GM18507 (cell line): ENCODE measurements at places on chromosomes 3 and 15.

DNA sequence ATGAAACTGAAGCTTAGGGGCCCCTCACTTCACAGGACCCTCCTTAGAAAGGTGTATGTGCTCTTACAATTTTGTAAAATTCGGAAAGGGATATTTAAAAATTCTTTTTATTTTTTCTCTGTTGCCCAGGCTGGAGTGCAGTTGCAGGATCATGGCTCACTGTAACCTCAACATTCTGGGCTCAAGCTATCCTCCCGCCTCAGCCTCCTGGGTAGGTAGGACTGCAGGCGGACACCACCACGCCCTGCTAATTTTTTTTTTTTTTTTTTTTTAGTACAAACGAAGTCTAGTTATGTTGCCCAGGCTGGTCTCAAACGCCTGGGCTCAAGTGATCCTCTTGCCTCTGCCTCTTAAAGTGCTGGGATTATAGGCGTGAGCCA lies 45.1 kb upstream of the SPATA12 start:
- no peak for DNase-seq

- DNase-seq: no peak
Observed at GRCh38 chr3:158859362-158859761, 57.5 kb downstream of the MFSD1 start.

DNA sequence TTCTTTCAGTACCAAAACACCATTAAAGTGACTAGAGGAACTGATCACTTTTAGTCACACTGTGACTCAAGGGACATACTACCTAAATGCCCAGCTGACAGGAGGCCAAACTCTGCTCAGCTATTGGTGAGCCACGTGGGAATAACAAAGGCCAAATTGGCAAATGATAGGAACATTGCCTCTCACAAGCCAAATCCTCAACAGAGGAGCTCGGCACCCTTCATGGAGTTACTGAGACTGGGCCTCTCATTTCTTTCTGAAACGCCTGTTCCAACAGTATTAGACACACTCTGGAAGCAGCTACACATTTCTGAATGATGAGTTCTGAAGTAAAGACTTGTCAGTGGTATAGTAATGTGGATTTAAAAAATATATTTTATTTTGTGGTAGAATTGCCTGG lies 166.0 kb upstream of the COL8A1 start:
- DNase-seq: no peak

DNA sequence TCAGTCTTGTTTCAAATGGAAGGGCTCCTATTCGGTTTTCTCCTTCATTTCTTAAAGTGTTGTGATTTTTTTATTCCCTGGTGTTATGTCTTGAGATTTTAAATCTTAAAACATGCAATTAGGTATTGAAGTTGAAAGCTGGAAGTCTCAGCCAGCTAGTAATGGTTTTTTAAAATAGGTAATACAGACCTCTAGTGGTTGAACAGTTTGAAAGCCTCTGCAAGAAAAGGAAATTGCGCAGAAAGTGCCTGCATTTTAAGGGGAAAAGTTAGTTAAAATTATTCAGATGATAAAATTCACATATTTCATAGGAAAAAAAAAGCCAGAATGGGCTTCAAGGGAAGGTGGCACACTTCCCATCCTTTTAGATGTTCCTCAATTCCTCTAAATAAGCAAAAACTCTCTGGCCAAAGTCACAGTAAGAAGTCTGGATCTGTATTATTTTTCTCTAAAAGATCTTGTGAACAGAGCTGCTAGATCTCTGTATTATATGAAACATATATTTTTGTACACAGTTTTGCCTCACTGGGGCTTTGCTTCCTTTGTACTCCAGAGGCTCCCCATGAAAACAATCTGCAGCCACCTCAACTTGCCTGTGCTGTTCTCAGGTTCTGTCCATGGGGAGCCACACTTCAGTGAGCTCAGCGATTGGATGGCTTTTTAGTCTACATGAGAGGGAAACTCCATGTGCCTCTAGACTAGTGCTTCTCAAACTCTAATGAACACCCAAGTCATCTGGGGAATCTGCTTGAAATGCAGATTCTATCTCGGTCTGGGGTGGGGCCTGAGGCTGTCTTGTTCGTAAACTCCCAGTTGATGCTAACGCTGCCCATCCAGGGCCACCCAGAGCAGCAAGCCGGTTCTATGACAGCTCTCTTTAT lies 21.5 kb downstream of the AGTR1 start:
- DNase-seq: no peak

DNA sequence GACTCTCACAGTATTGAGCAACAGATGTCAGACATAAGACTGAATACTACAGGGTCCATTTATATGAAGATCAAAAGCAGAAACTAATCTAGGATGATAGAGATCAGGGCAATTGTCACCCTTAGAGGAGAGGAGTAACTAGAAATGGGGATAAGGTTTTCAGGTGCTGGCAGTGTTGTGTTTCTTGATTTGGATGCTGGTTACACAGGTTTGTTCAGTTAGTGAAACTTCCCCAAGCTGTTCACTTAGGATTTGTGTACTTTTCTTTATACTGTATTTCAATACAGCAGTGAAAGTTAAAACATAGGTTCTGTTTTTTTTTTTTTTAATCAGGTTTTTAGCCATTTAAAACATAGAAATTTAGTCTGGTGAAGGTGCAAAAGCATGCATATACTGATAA lies 39.1 kb upstream of the CMTM7 start:
- DNase-seq: no peak

- DNase-seq: no peak
Observed at GRCh38 chr3:43231276-43232000, 54.9 kb upstream of the SNRK start.

DNA sequence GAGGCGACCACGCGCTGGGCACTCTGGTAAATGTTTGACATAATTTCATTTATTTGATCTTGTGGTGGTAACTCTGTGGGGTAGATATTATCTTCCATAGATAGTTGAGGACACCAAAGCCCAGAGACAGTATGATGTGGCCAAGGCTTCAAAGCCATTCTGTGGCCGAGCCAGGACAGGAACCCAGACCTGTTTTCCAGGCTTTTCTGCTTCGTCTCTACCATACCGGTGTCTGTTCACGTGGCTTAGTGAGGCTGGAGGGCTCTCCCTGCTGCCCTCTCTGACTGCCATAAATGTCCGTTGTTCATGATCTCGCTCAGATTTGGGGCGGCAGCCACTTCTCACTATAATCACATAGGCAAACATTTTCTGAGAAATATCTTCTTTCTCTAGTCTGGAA lies 134.7 kb downstream of the PEX5L start:
- DNase-seq: no peak

- no peak for DNase-seq
Observed at GRCh38 chr15:37019479-37020433, 80.6 kb downstream of the MEIS2 start.

DNA sequence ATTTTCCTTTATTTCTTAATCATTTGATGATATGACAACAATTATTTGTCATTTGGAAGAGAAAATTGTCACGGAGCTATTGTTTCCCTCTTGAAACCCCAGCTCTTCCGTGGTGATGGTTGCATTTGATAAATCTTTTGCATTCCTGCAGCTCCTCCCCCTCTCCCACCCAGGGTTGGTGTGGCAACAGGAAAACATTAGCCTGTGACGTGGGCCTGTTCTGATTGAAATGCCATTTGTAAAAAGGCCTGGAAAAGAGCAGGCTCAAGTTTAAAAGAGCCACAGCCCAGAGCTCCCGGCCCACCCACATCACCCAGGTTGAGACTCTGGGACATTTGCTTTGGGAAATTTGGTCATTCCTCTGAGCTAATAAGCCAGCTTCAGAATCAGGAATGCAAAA lies 282.5 kb downstream of the RPLP1 start:
- no peak for DNase-seq

DNA sequence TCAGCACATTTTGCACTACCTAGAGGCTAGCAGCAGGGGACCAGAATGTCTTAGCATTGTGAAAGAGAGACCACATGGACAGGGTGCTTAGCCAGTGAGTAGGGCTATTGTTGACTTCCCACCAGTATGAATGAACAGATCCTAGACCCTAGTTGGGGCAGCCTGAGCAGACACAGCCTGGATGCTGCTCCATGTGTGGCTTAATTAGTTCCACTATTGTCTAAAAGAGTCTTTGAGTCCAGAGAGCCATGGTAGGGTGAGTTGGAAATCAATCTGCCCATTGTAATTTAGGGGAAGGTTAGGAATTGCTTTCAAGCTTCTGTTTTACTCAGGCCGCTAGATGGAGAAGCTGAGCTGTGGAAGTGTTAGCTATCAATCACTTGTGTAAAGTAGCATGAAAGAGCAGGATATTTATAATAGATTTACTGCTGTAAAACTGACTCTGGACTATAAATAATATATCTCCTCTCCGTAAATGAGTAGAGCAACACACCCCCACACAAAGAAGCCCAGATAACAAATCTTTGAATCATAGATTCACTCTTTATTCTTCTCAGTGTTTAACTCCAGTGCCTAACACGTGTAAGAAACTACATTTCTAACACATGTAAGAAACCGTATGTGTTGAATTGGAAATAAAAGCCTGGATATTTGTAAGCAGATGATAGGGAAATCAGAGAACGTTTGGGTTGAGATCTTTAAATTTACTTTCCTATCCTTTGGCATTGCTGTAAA lies 4.1 kb upstream of the GCSAM start:
- no peak for DNase-seq

DNA sequence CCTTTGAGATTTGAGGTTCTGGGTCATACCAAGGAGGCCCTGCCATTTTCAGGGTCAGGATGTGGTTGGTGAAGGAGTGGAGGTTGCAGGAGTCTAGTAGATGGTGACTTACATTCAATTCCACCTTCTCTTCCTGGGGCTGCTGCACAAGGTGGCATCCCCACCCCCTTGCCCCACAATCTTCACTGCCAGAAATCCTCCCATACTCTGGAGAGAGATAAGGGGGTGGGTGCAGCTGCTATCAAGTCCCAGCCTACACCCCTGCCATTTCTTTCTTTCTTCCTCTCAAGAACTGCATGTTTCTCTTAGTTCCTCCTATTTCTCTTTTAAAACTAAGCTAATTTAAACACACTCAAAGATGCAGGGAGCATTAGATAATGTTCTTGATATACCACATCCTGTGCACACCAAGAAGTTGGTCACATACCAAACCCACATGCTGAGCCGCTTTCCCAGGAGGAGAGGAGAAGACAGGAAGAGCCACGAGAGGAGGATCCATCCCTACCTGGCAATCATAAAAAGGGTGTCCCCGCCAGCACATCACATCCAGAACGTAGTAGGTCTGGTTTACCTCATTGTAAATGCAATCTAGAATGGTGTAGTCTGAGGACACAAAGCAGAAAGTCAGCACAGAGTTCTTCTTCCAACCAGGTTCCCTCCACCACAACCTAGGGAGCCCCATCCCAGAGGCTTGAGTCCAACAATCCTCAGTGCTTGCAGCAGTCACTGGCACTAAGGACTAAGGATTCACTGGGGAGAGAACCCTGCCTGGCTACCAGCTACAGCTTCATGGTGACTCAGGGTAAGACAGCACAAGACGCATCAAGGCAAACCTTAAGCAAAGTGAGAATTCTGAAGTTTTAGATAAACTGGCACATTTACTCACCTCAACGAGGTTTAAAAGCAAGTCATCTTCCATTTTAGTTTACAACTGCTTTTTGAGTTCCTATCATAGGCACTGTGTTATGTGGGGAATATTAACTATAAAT lies 18.5 kb downstream of the SNUPN start:
- DNase-seq: no peak

GRCh38 chr15:34993412-34993811 lies 5.3 kb upstream of the ZNF770 start:
- DNase-seq: no peak

DNA sequence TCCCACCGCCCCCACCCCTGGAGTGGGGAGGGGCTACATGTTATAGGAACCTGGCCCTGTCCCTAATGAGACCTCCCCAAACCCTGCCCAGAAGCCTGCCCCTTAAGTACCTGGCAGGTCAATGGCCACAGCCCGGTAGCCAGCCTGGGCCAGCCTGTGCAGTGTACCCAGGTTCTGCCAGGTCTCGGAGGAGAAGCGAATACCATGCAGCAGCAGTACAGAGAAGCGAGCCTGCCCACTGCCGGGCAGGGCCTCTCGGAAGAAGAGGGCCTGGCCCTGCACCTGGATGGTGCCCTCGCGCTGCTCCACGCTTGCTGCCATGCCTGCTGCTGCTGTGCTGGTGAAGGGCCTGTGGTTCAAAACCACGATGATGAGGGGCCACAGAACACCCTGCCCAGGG lies 2.5 kb downstream of the ABHD14B start:
- DNase-seq: no peak

DNA sequence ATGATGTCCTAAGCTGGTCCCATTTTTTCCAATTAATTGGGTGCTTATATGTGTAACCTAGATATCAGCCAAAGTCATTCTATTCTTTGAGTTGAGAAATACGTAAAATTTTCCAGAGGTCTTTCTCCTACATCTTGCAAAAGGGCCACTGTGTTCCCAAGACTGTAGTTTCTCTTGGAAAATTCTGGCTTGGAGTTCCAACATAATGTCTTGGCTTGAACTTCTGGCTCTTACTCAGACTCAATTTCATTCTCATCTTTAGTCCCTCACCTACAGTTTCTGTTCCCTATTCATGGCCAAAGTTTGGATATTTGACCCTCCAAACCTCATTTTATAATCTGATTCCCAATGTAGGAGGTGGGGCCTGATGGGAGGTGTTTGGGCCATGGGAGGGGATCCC lies 201.4 kb upstream of the ARHGEF26 start:
- DNase-seq: no peak

GRCh38 chr3:126040386-126040785 lies 43.5 kb downstream of the SLC41A3 start:
- no peak for DNase-seq

DNA sequence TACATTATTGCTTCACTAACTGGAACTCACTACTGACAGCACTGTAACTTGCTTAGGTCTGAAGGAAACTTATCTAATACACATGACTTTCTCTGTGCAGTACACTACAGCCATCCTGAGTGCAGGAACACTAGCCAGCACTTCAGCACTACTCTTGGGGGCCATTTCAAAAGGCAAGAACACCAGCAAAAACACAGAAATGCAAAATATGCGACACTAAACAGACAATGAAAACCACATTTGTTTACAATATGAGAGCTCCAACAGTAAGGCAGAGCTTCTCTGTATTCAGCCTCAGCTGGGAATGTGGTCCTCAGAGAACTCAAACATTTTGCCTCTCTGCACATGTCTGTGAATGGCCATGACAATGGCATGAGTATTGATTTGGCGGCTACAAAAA lies 109.6 kb downstream of the ARRDC4 start:
- no peak for DNase-seq

- DNase-seq: no peak
Observed at GRCh38 chr3:46866720-46867549, 3.7 kb upstream of the MYL3 start.

GRCh38 chr3:94071713-94072284 lies 8.9 kb downstream of the NSUN3 start:
- DNase-seq: no peak
